HepG2 (cell line): ENCODE measurements at places on chromosomes 6 and 20. TPM values are rescaled to one million over a fixed set of nuclear protein-coding genes. Genes with fewer than 3 reads are reported as not detected.

The HLA-G gene
- 0.15 and 0.29 TPM in 2 replicates for total RNA-seq

The PTCRA gene
- not detected in 2 replicates for total RNA-seq

The CHRNA4 gene
- total RNA-seq = not detected in 2 replicates

The PPP1R14C gene
- not detected in 2 replicates for total RNA-seq

The MTCH1 gene
- total RNA-seq = 115 and 144 TPM in 2 replicates

The TDRD6 gene
- total RNA-seq = not detected in 2 replicates

The DEF6 gene
- 9.6 and 10.0 TPM in 2 replicates for total RNA-seq

The PRSS35 gene
- total RNA-seq = not detected in 2 replicates

The SPATS1 gene
- total RNA-seq = not detected in 2 replicates

The TCP11 gene
- not detected in 2 replicates for total RNA-seq
